A172 (cell line): ENCODE measurements at places on chromosomes 11 and 22.

DNA sequence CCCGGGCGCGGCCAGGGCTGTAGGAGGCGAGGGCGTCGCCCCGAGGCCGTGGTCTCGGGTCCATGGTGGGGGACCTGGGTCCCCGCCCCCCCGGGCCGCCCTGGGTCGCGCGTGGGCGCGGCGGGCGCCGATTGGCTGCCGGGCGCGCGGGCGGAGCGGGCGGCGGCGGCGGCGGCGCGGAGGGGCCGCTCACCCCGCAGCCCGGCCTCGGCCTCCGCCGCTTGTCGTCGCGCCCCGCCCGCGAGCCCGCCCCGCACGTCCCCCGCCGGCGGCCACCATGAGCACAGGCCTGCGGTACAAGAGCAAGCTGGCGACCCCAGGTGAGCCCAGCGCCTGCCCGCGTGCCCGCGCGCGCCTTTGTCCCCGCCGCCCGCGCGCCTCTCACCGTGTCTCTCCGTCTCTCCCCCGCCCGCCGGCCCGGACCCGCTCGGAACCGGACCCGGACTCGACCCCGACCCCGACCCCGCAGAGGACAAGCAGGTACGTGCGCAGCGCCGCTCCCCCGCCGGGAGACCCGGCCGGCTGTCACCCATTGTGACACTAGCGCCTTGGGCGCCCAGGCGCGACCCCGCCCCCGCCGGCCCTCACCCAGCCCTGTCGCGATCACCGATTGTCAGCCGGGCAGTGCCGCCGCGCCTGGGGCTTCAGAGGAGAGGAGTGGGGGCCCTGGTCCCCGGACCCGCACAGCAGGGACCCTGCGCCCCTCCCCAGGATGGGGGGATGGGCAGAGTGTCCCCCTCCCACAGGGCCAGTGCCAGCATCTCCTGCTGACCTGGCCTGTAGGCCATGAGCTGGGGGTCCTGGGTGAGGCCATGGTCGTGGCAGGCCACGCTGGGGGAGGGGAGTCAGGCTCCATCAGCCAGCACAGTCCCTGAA lies at the start of gene SEPTIN5:
Gene SEPTIN5, plus strand, starts transcription at position 192 of the 876 bp plus-strand sequence. Its CDS starts 86 bp downstream, at position 278.
- no peak for DNase-seq

DNA sequence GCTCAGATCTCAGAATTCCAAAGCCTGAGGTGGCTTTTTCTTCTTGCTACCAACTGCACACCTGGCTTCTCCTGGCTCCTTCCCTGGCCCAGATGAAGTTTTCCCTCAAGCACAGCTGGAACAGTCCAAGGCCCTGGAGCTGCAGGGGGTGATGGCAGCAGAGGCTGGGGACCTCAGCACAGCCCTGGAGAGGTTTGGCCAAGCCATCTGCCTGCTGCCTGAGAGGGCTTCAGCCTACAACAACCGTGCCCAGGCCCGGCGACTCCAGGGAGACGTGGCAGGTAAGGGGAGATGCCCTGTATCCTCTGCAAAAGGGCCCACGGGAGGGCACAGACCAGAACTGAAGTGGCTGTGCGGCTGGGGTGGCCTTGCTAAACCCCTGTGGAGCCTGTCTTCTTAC lies 1.2 kb downstream of the TTC36 start:
- DNase-seq = no peak

GRCh38 chr22:27905653-27906052 lies 13.4 kb downstream of the PITPNB start:
- DNase-seq = no peak

GRCh38 chr11:76234416-76235232 lies 28.3 kb upstream of the WNT11 start:
- no peak for DNase-seq

DNA sequence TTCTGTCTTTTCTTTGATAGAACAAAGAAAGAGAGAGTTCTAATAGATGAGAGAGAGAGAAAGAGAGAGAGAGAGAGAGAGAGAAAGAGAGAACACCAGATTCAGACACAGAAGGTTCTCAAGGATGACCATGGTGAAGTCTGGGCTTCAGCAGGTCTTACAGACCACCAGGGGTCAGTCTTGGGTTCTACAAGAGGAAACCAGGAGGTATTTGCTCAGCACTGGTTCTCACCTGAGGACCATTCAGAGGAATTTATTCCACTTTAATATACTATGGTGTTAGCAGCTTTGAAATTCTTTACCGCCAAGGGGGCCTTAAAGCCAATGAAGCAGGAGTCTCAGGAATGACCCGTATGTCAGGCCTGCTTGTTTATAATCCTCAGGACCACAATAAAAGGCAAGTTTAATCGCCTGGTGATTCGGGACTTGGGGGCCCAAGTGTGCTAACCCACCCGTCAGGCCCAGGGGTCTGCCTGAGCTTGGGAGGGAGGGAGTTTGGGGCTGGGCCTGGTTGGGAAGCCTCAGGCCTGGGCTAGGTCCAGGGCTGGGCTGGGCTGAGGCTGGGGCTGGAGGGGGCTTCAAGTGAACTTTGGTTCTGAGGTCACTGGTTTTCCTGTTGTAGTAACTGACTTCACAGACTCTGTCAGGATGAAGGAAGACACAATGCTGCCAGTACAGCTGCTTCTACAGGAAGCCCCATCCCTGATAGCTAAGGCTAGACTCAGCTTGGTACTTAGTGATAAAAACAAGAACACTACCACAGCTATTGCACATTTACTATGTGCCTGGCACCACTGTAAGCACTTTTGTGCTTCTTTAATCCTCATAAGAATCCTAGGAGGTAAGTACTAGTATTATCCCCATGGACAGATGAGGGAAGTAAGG lies 179.2 kb upstream of the ZBED5 start:
- DNase-seq = peak; percentile 47

DNA sequence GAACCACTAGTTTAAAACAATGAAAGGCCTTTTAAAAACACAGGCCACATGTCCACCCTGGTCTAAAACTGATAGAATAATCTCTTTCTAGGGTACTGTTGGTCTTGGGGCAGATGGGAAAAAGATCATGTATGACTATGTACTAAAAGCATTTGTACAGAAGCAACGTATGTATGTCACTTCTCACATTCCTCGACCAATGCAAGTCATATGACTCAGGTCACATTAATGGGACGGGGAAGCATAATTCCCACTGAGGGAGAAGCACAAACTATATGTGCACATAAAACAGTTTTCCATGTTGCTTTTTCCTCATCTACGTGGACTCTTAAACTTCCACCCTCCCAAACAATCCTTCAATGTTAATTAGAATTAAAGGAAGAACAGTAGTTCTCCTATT lies 32.2 kb upstream of the GAB2 start:
- no peak for DNase-seq

DNA sequence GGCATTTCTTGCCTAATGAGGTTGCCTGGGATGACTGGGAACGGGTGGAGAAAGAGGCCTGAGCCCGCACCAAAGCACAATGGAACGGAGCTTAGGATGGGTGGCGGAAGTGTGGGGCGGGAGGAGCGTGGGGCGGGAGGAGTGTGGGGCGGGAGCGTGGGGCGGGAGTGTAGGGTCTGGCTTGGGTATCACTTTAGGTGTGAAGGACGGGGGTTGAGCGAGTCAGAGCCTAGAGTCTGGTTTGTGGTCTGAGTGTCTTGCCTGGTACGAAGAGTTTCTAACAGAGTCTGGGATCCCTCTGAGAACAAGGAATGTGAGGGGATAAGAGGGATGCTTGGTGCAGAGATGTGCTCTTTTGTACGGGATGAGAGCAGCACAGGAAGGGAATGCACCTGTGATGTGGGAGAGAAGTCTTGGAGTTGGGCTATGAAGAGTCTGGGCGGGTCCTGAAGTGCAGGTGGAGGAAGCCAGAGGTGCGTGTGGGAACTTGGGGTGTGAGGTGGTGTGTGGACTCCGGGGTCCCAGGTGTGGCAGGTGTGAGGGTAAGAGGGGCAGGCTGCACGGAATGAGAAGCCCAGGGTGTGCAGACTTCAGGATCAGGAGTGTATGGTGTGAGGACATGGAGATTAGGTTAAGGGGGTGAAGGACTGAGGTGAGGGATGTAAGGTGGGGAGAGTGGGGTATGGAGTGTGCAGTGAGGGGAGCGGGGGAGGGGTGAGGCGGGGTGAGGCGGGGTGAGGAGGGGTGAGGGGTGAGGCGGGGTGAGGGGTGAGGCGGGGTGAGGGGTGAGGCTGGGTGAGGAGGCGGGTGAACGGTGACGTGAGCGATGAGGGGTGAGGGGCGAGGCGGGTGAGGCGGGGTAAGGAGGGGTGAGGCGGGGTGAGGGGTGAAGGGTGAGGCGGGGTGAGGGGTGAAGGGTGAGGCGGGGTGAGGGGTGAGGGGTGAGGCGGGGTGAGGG lies 1.0 kb downstream of the SYCE3 start:
- no peak for DNase-seq

- DNase-seq = peak; percentile 84
Observed at GRCh38 chr11:74449369-74449931, 17.9 kb downstream of the KCNE3 start.

GRCh38 chr11:12303421-12304149 lies 73.8 kb upstream of the PARVA start:
- DNase-seq = no peak

DNA sequence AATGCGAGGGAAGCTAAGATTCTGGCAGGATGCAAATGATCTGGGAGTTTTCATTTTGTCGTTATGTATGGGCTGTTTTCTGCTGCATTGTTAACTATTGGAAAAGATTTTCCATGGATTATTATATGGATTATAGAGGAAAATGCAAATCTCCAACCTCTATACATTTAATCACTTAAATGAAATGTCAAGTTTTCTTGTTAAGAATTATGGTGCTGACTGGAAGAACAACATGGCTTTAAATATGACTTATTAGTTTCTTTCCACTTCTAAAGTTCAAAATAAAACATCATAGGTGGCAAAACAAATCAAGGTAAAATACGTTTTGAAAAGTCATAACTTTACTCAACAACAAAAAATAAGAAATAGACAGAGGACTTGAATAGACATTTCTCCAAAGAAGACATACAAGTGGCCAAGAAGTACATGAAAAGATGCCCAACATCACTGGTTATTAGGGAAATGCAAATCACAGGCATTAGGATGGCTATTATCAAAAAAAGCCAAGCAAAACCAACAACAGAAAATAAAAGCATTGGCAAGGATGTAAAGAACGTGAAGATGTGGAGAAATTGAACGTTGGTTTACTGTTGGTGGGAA lies 56.2 kb upstream of the CLDN5 start:
- no peak for DNase-seq

DNA sequence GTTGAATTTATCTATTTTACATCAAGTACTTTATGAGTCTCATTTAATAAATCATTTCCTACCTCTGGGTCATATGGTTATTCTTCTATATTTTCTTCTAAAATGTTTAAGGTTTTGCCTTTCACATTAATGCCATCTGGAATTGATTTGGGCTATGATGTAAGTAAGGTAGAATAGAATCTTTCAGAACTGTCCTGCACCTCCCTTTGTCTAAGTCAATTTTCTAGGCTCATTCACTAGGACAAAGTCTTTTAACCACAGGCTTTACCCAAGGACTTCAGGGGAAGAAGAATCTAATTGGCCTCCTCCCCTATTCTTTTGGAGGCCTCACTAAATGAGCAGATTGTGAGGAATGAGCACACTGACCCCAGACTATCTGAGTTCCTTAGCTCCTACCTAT lies 146.0 kb downstream of the BBOX1 start:
- DNase-seq = no peak

- no peak for DNase-seq
Observed at GRCh38 chr11:2275334-2276279, 5.2 kb upstream of the ASCL2 start.

DNA sequence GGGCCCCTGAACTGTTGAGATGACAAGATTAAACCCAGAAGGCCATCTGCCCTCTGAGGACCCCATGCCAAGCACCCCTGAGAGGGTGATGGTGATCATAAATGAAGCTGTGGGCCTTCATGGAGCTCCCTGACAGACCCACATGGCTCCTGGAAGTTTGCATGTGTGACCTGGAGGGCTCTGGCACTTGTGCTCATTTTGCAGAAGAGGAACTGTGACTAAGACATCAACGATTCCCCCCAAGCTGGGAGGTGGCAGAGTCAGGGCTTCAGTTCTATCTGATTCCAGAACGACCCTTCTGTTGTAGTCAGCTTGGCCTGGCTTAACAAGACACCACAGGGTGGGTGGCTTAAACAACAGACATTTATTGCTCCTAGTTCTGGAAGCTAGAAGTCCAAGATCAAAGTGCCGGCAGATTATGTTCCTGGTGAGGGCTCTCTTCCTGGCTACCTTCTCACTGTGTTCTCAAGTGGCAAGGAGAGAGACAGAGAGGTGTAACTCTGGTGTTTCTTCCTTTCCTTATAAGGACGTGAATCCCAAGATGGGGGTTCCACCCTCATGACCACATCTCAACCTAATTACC lies 46.4 kb upstream of the CD82 start:
- DNase-seq = no peak

DNA sequence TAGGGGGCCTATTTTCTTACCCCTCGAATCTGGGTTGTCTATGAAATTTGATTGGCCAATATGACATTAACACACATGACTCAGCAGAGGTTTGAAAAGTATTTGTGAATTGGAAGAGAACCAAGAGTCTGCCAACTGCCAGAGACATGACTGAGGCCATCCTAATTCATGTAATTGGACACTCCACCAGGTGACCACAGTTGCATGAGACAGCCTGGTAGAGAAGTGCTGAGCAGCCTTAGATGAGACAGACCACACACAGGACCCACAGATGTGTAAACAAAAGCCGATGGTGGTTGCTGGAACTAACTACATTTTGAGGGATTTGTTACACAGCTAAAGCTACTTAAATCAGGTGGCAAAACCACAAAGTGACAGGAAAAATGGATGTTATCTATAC lies 855 bp upstream of the MS4A5 start:
- DNase-seq = no peak

DNA sequence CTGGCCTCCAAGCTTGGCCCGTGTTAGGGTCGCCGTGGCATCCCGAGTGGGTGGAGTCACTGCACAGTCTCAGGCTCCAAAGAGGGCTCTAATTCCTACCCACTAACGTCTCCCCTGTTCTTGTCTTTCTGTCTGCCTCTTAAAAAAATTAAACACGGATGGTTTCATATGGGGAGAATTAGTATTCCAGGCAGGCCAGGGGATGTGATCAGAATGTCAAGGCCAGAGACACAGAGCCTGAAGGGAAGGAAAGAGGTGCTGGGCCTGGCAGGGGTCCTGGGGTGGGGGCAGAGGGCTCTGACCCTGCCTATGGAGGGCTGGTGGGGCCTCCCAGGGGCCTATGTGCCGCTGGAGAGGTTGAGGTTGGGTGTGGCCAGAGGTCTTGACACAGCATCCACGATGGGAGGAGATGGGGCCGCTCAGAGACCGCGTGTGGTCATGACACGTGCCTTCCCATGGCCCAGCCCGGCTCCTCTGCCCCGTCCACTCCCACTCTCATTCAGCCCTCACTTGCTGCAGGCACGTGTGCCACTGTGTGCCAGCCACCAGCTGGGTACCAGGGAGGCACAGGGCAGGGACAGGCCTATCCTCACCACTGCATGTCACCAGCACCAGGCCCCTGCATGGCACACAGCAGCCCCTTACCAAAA lies 56.5 kb downstream of the FLRT1 start:
- DNase-seq = no peak

- DNase-seq = no peak
Observed at GRCh38 chr11:71518506-71519471, 8.3 kb upstream of the KRTAP5-7 start.

DNA sequence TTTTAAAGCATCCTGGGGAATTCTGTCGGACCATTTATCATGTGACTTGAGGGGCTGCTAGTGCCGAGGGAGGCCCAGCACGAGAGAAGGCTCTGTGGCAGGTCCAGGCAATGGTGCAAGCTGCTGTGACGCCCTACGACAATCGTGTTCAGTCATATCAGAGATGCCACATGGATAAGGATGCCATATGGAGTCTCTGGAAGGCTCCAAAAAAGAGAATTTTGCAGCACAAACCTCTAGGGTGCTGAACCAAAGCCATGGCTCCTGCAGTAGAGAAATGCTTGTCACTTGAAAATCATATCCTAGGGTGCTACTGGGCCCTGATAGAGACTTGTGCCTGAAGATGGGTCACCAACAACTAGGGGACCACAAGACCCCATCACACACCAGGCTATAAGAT lies 6.7 kb upstream of the CD6 start:
- DNase-seq = no peak
